ENCODE measurements at places on chromosomes 12 and 14.

GRCh38 chr14:105224845-105225570, 23.3 kb upstream of the BTBD6 start:
- no peak for DNase-seq

- no peak for DNase-seq
Observed at GRCh38 chr14:60616461-60616959, 32.8 kb downstream of the SIX1 start.

- DNase-seq: no peak
Observed at GRCh38 chr14:68670359-68670715, 122.5 kb downstream of the ZFP36L1 start.

DNA sequence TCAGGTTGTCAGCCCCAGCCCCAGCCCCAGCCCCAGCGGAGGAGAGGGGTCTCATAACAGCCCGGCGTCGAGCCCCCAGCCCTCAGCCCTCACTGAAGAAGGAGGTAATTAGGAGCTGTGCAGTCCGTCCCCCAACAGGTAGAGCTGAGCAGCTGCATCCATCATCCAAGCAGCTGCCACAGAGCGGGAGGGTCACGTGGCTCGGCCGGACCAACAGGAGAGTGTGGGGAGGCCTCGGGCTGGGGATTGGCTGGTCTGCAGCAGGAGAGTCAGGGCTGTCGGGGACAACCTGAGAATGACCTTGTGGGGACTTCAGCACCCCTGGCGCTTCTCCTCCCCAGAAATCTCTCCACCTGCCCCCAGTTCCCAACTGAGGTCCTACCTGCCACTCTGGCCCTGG, 29.6 kb downstream of the SMUG1 start:
- no peak for DNase-seq

GRCh38 chr14:37615582-37616289, 20.3 kb downstream of the TTC6 start:
- DNase-seq: no peak

DNA sequence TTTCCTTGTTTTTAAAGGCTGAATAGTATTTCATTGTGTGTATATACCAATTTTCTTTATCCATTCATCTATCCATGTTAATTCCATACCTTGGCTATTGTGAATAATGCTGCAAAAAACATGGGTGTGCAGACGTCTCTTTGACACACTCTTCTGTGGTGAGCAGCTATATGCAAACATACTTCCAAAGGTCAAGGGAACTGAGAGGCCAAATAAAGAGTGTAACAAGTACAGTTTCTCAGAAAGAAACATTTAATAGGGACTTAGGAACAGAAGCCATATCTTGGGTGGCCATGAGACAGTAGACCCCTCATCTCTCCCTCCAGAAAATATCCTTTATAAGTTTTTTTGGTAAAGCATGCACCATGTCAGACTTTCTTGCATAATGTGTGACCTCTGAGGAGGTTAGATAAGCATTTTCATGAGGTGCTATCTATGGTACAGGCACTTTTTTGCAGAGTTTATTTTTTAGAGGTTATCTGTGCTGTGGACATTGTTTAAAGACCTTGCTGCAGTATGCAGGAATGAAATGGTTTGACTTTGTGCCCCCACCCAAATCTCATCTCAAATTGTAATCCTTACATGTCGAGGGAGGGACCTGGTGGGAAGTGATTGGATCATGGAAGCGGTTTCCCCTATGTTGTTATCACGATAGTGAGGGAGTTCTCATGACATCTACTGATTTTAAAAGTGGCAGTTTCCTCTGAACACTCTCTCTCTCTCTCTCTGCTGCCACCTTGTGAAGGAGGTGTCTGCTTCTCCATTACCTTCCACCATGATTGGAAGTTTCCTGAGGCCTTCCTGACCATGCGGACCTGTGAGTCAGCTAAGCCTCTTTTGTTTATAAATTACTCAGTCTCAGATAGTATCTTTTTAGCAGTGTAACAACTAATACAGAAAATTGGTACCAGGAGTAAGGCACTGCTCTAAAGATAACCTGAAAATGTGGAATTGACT, 1202.3 kb downstream of the GALC start:
- DNase-seq: no peak

All from CD4-positive, alpha-beta T cell treated with Interleukin-2 at 100 ng/mL for 4 hours (primary cell).